ENCODE measurements at places on chromosomes 1 and 21. TPM values are rescaled to one million over a fixed set of nuclear protein-coding genes. Genes with fewer than 3 reads are reported as not detected.
A peak's percentile ranks its signal among the peaks of the same experiment; 100 is the strongest.

Gene FCER1G
- not detected for total RNA-seq

GRCh38 chr1:179190861-179191260 is 38.6 kb downstream of the ABL2 start:
- DNase-seq, result no peak

DNA sequence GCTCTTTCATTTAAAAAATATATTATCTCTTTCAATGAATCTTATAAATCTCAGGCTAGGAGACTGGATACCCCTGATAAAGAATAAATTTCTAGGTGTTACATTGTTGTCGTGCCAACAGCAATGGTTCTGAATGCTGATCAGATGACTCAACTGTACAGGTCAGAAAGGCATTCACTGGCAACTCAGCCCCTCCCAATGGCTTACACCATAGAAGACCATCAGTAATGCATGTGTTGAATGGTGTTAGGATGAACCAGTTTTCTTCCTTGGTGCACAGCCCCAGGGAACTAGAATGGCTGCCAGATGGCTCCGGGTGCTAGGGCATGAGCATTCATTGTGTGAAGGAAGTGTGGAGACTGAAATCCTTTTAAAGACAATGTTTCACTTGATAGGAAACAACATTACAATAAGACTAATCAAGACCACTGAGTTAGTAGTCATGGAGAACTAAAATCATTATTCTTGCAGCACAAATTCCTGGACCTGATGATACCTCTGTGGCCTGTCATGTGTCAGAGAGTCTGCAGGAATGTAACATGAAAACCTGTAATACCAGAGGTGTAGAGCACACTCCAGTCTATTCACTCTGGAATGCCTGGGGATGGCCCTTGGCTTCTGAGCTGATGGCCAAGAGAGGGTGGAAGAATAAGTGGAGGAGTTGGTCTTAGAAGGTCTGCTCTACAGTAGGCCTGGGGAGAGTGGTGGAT is 187.7 kb upstream of the LMO4 start:
- DNase-seq, result no peak

GRCh38 chr1:27099135-27099586 is 55.8 kb downstream of the SLC9A1 start:
- peak; percentile 73 for DNase-seq
